H9 (cell line): ENCODE measurements at places on chromosomes 11 and 22. TPM values are rescaled to one million over a fixed set of nuclear protein-coding genes. Genes with fewer than 3 reads are reported as not detected.

DNA sequence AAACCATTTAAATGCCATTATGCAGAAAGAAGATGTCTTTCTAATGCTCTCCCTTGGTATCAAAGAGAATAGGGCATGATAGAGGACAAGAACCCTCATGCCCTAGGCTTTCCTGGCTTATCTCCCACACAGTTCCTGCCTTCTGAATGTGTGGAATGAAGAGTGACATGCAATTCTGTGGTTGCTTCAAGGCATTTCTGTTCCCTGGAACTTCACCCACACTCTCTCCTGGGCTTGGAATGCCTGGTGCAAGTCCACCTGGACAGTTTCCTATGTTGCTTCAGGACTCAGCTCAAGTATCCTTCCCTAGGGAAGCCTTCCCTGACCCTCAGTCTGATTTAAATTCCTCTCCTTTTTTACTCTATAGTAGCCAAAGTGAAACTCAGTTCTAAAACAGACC, 53.8 kb upstream of the DRD2 start:
- no peaks in the 10 kb centered on the region for H3K27me3 ChIP-seq
- H3K27ac ChIP-seq, result no peak overlapping the region
- no peak overlapping the region for H3K4me3 ChIP-seq
- peaks cover 2% of the 10 kb centered on the region; the same call in 1 of the 2 replicates for H3K36me3 ChIP-seq
- no peaks in the 10 kb centered on the region for H3K4me1 ChIP-seq

DNA sequence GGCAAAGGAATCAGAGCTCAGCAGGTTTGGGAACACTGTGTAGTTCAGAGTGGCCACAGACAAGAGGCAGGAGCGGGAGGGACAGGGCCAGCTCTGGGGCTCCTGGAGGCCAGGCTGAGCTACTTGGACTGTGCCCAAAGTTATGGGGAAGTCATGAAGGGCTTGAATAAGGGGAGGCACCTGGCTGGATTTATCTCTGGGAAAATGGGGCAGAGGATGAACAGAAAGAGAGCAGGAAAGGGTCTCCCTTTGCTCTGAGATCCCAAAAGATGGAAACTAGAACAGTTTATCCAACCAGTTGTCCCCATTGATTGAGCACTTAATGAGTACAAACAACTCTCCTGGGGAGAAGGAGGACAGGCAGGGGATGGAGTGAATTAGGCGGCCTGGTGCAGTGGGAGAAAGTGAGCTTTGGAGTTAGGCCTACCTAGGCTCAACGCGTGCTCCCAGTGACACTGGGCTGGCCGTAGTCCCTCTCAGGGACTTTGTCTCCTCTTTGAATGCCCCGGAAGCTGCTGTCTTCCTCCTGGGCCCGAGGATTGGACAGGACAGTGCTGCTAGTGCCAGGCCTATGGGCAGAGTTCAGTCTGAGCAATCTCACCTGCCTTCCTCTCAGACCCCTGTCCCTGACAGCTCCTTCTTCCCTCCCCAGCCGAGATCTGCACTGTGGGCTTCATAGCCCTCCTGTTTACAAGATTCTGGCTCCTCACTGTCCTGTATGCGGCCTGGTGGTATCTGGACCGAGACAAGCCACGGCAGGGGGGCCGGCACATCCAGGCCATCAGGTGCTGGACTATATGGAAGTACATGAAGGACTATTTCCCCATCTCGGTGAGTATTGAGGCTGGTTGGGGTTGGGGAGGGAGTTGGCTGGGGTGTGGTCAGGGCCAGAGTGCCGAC, 2.0 kb downstream of the MOGAT2 start:
- peaks cover 2% of the 10 kb centered on the region; the same call in 1 of the 2 replicates for H3K4me1 ChIP-seq
- H3K27ac ChIP-seq, result no peak overlapping the region
- no peak for DNase-seq
- no peak overlapping the region; the same call in 2 of the 3 replicates for H3K4me3 ChIP-seq
- H3K27me3 ChIP-seq, result peaks cover 15% of the 10 kb centered on the region; the same call in 1 of the 2 replicates
- H3K36me3 ChIP-seq, result no peaks in the 10 kb centered on the region

GRCh38 chr11:132139181-132139580, 768.8 kb downstream of the NTM start:
- H3K36me3 ChIP-seq, result no peaks in the 10 kb centered on the region
- no peak for DNase-seq
- no peak overlapping the region for H3K4me3 ChIP-seq
- no peaks in the 10 kb centered on the region for H3K4me1 ChIP-seq
- H3K27ac ChIP-seq, result no peak overlapping the region

DNA sequence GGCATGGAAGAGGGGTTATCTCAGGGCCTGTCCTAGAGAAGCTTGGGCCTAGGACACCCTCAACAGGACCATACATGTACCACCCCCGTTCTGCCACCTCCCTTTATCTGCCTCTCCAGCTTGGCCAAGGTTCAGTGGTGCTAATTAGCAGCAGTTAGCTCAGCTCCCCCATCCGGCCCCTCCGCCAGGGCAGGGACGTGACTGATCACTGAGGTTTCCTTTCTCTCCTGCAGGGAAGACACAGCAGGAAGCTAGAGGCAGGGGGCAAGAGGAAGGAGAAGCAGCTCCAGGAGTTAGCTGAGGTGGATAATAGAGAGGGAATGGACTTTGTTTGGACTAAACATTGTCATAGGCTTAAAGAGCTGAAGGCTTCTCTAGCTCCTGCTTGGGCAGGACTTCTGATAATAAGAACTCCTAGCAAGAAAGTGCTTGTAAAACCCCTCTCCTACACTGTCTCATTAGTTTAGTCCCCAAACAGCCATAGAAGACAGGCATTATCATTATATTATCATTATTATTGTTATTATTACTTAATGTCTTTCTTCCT, 53.8 kb downstream of the BUD13 start:
- H3K27ac ChIP-seq, result no peak overlapping the region
- H3K4me3 ChIP-seq, result no peak overlapping the region
- DNase-seq, result no peak

DNA sequence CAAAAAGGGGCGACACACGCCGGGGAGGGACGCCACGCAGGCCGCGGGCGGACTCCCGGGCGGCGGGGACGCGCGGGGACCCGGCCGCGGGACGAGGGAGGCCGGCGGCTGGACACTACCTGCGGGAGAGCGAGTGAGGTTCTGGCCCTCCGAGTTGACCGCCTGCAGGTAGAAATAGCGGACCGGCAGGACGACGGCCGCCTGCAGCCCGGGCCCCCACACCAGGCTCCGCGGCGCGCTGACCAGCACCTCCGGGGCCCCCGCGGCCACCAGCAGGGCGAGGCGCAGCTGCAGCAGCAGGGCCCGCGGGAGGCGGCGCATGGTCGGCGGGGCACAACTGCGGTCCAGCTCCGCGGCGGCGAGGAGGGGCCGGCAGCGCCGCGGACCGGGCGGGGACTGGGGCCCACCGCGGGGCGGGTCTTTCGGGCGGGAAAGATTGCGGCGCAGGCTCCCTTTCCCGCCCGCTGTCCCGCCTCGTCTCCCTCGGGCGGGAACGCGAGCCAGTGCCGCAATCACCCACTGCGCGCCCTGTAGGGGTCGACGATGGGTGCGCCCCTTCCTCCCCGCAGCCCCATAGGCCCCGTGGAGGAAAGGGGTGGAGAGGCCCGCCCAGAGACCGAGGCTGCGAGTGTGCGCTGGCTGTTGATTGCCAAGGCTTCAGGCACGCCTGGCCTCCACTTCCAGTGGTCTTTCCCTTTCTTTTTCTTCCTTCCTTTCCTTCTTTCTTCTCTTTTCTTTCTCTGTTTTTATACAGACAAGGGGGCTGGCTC, at the start of gene POGLUT3:
Gene POGLUT3 (minus strand): TSS at position 339 of the 770 bp plus-strand sequence. CDS start 18 bp downstream, at position 321.
- DNase-seq, result peak; percentile 56
- peak within 1 kb of the TSS; percentile 97 for H3K4me3 ChIP-seq
- H3K4me1 ChIP-seq, result no peaks in the 10 kb centered on the region; the same call in none of the 2 replicates
- H3K27me3 ChIP-seq, result no peaks in the 10 kb centered on the region

DNA sequence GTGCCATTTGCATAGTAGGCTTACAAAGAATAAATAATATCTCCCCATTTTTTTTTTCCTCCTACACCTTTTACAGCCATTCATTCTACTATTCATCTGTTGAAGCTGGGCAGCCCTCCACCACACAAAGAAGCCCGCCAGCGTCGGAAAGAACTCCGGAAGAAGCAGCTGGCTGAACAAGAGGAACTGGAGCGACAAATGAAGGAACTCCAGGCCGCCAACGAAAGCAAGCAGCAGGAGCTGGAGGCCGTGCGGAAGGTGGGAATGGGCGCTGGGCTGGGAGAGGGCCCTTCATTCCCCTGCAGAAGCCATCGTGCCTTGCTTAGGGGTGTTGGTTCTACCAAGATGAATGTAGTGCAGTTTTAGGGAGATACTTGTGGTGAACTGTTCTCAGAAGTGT, 68.6 kb downstream of the SWAP70 start:
- peaks cover 27% of the 10 kb centered on the region; the same call in 2 of the 3 replicates for H3K36me3 ChIP-seq
- DNase-seq, result no peak
- H3K4me1 ChIP-seq, result no peaks in the 10 kb centered on the region
- no peak overlapping the region for H3K27ac ChIP-seq
- H3K27me3 ChIP-seq, result no peaks in the 10 kb centered on the region

- H3K27me3 ChIP-seq, result no peaks in the 10 kb centered on the region
- H3K4me1 ChIP-seq, result no peaks in the 10 kb centered on the region
- H3K36me3 ChIP-seq, result no peaks in the 10 kb centered on the region; the same call in 2 of the 3 replicates
Observed at GRCh38 chr11:11374358-11375148, 21.5 kb upstream of the CSNK2A3 start.

GRCh38 chr11:121520243-121521144, 67.7 kb upstream of the SORL1-AS1 start:
- no peak for DNase-seq
- no peaks in the 10 kb centered on the region for H3K27me3 ChIP-seq
- no peaks in the 10 kb centered on the region for H3K4me1 ChIP-seq

The RFPL1 gene
- not detected in 2 replicates for total RNA-seq
